CD4-positive, alpha-beta T cell treated with Interleukin-21 for 1 hour (primary cell): ENCODE measurements at places on chromosomes 11 and 22.

- DNase-seq = no peak
Measured at GRCh38 chr11:122601141-122602125, 54.1 kb upstream of the UBASH3B start.

DNA sequence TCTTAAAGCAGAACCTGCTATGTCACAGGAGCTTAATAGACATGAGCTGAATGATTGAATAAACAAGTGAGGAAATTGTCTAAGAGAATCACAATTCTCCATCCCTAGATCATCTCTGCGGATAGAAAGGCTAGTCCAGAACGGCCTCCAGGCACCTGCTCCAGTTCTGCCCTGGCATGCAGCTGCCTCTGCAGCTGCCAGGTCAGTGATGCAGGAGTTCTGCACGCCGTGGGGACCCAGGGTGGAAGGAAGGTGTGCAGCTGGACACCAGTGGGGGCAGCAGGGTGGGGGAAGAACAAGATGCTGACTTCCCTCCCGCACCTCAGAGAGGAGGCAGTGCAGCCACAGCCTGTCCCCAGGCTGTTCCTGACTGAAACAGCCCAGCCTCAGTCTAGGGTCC, 192.1 kb upstream of the NCAM1 start:
- DNase-seq = no peak

DNA sequence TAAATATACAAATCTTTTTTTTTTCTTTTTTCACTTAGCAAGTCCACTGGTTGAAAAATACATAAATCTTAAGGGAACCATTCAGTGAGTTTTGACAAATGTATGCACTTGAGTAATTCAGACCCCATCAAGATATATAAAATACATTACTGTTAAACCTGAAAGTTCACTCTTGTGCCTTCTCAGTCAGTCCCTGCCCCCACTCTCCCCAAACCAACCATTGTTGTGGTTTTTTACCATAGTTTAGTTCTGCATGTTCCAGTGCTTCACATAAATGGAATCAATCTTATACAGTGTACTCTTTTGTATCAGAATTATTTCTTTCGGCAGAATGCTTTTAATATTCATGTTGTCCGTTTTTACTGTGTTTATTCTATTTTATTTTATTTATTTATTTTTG, 26.1 kb downstream of the RNF214 start:
- DNase-seq = no peak

GRCh38 chr11:68817554-68817953, 24.2 kb downstream of the CPT1A start:
- DNase-seq = no peak

DNA sequence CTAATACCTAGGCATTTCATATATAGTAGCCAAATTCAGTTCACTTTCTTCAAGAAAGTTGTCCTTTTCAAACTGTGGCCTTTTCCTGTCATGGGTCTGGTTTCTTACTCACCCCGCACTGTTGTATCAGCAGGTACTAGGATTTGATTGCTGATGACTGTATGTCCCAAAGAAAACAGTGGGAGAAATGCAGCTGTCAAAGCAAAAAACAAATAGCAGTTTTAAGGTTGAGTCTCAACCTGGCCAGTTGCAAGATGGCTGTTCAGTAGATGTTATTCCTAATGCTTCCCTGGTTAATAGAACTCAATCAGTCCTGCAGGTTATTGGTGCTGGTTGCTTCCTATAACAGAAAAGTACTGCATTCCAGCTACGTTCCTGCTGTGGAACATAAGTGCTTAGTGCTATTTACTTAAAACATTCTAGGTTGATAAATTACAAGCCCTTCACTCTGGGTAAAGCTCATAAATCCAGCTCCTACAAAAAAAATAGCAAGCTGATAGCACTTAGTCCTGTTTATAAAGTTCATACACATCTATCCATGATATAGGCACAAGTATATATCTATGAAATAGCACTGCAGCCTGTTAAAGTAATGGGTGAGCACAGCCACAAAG, 26.6 kb downstream of the NF2 start:
- DNase-seq = no peak
